IMR-90 (cell line): ENCODE measurements at places on chromosomes 4 and X. TPM values are rescaled to one million over a fixed set of nuclear protein-coding genes. Genes with fewer than 3 reads are reported as not detected.

GRCh38 chr4:64584981-64585557 is 175.8 kb upstream of the TECRL start:
- peak; percentile 6 for DNase-seq

PCSK1N gene
- total RNA-seq, result not detected in 2 replicates

DNA sequence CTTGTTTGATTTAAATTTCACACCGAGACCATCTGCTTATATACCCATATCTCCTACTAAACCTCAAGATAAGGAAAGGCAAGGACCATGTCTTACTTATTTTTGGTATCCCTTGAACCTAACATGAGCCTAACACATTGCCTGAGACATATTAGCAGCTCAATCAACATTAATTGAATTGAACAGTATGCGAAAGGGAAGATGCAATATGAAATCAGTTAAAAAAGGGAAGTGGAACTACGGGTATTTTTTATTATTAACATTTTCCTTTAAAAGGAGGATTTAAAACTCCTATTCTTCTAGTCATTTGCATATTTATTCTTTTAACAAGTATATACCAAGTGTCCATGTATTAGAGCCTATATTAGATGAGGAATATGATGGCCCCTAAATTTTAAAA is 197.0 kb downstream of the CAMK2D start:
- DNase-seq, result no peak

DNA sequence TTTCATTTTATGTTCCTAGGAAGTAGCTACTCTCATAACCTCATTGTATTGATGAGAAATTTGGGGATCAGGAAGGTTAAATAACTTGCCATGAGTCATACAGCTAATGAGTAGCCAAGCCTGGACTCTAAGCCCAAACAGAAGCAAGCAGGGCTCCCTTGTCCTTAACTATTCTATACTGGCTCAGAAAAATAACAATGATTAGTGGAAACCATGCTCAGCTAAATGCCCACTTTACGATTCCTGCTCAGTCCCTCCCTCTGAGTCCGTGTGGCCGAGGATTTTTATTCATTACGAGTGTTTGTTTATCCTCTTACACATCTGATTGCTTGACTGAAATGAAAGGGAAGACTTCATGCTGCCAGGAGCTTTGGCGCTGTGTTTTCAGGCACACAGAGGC is 100.9 kb downstream of the SLC34A2 start:
- peak; percentile 29 for DNase-seq

DNA sequence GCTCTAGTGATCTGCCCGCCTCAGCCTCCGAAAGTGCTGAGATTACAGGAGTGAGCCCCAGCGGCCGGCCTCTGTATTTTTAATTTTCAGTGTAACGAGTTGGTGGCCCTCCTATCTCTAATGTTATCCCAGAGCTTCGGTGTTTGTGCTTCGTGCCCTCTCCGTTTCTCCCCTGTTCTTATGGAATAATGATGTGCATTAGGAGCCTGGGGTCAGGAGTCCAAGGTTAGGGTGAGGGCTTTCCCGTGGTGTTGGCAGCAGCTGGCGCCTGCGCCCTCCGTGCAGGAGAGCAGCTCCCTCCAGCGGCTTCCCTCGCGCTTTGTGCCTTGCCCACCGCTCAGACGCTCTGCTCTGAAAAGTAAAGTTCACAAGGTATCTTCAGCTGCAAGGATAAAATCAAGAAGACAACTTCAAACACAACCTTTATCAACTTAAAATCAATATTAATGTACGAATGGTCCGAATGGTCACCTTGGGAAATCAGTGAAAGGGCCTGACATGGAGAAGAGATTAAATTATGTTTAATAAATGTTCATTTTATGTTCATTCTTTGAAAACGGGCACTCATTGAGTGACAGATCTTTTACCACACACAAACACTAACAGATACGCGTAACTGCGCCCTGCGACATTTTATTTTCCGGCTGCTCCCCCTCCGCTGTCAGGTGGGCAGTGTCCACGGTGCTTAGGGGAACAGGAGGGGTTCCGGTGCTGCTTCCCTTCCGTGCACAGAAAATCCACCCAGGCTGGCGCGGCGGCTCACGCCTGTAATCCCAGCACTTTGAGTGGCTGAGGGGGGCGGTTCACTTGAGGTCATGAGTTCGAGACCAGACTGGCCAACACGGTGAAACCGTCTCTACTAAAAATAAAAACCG is 62.4 kb downstream of the TRAPPC11 start:
- DNase-seq, result peak; percentile 41

- no peak for DNase-seq
Measured at GRCh38 chr4:183272384-183272783, 47.7 kb downstream of the CLDN22 start.

DNA sequence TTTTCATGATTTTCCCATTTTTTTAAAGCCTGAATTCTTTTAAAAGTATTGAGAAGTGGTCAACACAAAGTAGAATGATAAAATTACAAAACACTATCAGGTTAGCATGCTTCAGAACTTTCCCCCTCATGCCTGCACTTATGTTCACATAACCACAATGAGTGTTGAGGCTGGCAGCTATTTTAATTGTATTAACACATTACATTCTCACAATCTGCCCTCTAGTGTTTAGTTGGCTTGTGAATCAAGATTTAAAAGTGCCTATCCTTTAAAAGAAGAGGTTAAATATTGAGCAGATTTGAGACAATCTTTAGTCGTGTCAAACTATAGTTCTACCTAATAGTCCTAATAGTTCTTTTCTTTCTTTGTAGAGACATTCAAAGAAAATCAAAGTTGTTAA is 93.6 kb upstream of the NAP1L5 start:
- peak; percentile 23 for DNase-seq

GJB1 gene
- total RNA-seq, result not detected in 2 replicates

H2BW2 gene
- total RNA-seq, result not detected in 2 replicates

CFP gene
- total RNA-seq, result under 0.01 TPM in 2 replicates

GRCh38 chrX:39163581-39164126 is 362.4 kb downstream of the MID1IP1 start:
- DNase-seq, result no peak

ZNF41 gene
- 7.8 and 8.1 TPM in 2 replicates for total RNA-seq

DNA sequence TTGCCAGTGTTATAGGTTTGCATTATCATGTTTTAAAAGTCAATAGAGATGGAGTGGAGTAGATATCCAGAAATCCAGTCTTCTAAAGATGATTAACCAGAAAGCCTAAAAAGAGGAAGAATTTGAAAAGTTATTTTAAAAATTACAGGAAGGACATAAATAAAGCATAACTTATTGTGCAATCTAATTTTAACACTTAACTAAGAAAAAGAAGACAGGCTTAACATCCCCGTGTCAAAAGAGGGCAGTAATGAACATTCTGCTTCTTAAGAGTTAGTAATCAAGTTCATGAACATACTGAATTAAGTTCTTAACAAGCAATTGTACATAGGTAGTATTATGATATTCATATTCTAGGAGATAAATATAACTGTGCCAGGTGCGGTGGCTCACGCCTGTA is 39.3 kb downstream of the ELF2 start:
- no peak for DNase-seq

GRCh38 chr4:73068491-73069337 is 802 bp downstream of the COX18 start:
- peak; percentile 32 for DNase-seq

DOK7 gene
- total RNA-seq, result not detected in 2 replicates

DNA sequence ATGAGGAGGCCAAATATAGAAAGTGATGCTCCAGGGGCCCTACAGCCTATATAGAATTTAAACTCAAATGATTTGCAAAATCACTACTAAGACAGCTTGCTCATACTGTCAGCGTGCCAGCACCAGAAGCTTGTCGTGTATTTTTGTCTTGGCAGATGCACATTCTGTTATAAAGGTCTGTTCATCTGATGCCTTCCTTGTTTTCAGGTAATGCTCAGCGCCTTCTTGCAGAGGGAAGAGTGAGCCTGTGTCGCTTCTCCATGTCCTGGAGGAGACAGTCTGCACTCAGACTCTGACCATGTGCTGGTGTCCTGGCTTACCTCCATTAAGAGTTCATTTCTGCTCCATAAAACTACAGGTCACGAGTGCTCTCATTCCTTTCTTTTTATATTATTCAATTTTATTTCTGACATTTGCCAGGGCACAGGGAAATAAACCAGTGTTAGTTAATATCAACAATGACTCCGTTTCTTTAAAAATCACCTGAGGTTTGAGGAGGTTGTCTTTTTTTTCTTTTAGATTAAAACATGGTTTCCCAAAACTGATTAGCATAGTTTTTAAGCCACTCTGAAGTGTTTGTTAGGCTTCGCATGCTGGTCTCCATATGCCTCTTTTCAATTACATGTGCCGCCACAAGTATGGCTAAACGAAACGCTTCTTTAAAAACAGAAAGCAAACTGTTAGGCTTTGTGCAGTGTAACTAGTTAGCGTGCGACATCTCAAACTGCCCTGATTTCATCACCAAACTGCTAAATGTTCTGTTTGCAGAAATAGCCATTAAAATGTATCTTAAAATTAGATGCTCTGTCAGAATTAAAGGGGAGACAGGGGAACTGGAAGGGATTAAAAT is 215.2 kb upstream of the GK2 start:
- peak; percentile 5 for DNase-seq

DNA sequence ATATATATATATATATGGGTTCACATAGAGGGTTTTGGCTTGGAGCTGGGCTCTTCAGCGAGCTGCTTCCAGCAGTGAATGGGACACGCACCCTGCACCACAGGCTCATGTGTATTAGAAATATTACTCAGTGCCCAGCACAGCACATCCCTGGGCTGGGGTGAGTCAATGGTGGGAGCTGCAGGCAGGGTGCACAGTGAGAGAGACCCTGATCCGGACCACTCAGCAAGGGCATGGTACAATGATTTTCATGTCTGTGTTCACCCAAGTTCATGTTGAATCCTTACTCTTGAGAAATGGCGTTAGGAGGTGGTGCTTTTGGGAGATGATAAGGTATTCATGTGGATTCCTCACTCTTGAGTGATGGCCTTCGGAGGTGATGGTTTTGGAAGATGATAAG is 194.7 kb downstream of the ASMT start:
- DNase-seq, result no peak

- no peak for DNase-seq
Measured at GRCh38 chr4:844752-845232, 18.9 kb upstream of the CPLX1 start.
